Fibroblast of mammary gland (primary cell): ENCODE measurements at places on chromosomes 11 and 22.

- no peak for DNase-seq
These were observed 7.3 kb downstream of the FAM111B start for GRCh38 chr11:59114344-59114743.

DNA sequence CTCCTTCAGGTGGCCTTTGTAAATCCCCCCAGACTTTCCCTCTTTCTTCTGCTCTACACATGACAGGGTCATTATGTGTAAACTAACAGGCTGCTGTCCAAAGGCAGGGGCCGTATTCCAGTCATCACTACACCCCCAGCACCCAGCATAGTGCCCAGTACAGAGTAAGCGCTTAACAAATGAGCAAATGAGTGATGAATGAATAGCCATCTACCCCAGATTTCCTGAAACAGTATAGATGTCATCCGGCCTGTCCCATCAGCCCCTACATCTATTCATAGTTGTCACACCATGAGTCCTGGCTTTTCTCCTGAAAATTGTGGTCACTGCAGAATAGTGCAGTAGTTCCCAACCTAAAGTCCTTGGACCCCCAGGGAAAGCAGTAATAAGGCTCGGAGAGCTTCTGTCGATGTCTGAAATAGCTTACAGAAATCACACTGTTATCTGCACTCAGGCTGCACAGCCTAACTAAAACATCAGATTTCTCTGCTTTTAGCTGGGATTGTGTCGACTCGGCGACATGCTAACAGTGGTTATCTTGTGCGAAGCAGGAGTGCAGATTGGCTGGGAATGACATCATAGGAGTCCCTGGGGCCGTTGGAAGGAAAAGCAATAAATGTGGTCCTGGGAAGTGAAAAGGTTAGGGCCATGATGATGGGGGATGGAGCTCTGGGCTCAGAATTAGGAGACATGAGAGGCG lies 143.8 kb upstream of the NECTIN1 start:
- no peak for DNase-seq

GRCh38 chr22:39808081-39808480 lies 85.5 kb downstream of the ENTHD1 start:
- DNase-seq: peak; percentile 21

GRCh38 chr11:111770581-111771134 lies 4.5 kb upstream of the PPP2R1B start:
- no peak for DNase-seq

GRCh38 chr11:121615501-121615900 lies 162.7 kb upstream of the SORL1-AS1 start:
- DNase-seq: peak; percentile 53

GRCh38 chr11:11583801-11584529 lies 37.8 kb downstream of the GALNT18 start:
- no peak for DNase-seq

- DNase-seq: no peak
These were observed 6.4 kb upstream of the LSP1 start for GRCh38 chr11:1846453-1846932.

- no peak for DNase-seq
These were observed 373.9 kb upstream of the C11orf87 start for GRCh38 chr11:109048098-109048497.

DNA sequence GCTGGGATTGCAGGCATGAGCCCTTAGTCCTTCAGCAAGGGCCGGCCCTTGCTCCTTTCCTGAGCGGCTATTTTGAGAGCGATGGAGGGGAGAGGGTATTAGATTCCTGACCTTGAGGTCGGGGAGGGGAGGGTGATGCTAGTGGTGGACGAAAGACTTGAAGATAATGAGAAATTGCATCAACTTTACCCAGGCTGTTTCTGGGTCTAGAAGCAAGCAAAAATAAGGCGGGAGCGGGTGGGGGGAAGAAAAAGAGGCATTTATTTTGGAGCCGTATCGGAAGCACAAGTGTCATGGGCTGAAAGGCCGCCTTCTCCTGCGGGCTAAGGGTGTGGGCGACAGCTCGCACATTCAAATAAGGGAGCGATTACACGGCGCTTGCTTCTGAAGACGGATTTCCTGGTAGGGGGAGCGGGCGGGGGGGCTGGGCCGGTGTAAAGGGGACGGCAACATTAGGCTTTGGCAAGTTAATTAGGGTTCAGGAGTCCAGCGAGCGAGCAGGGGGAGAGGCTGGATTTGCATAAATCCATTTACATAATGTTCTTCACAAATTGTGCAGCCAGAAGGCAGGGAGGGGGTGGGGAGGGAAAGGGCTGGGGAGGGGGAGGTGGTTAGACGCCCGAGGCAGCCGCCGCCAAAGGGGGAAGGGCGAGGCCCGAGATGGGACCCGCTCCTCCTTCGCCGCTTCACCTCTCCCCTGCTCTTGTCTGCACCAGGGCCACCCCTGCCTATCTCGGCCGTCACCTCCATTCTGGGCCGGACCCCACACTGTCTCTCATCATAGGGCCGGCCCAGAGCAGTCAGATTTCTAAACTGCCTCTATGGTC lies 245.9 kb downstream of the MIAT start:
- DNase-seq: no peak

- DNase-seq: no peak
These were observed 142.3 kb downstream of the IGLL1 start for GRCh38 chr22:23437779-23438178.

DNA sequence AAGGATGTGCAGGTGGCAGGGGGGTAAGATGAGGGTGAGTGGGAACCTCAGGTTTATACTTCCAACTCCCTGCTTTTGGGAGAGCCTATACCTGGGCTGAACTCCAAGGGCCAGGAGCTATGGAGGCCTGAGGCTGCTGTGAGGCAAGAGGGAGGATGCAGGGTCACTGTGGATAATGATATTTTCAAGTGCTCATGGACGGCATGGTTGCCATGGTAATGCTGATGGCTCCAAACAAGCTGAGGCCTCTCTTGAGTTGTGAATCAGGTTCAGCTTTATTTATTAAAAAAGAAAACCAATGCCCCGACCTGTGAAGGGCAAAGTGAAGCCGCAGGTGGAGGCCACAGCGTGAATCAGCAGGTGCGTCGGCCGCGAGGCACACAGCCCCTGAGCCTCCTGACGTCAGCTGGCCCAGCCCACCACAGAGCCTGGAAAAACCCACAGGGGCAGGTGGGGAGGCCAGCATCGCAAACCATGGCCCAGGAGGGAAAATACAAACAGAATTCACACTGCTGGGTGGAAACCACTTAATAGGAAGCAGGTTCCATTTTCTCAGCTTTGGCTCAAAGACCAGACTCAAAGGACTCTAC lies 17.4 kb upstream of the CREB3L1 start:
- no peak for DNase-seq

DNA sequence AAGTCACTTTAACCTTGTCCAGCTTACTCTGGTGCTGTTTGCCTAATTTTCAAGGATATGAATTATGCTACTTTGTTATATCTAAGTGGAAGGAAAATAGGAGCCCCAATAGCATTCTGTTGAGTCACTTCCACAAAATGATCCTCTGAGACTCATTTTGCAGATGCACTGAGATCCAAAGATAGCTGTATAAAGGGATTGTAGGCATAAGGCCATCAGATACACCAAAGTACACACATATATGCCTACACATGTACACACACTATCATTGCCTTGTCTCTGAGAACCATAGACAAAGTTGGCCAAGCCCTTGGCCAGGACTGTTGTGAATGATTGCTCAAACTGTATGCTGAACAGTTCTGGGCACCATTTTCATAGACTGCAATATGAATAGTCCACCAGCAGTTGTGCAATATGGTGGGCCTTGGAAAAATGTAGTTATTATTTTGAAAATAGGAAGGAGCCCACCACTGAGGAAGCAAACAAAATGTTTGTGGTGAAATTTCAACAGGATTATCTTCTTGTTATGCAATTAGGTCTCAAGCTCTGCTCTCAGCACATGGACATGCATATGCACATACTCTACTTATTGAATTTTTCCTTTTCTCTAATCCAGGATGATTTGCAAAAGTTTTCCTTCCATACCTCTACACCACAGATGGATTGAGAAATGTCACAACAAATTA lies 186.0 kb upstream of the CTSC start:
- peak; percentile 75 for DNase-seq

GRCh38 chr11:125272092-125272491 lies 107.5 kb downstream of the PKNOX2 start:
- DNase-seq: peak; percentile 13

GRCh38 chr11:14584035-14584363 lies 59.6 kb upstream of the PDE3B start:
- DNase-seq: no peak
